ENCODE measurements at places on chromosomes 6 and 20. TPM values are rescaled to one million over a fixed set of nuclear protein-coding genes. Genes with fewer than 3 reads are reported as not detected.

F13A1 gene
- total RNA-seq = 24.5 TPM

SSTR4 gene
- not detected for total RNA-seq

PRPH2 gene
- 0.27 TPM for total RNA-seq

CST2 gene
- not detected for total RNA-seq

CTSA gene
- total RNA-seq = 37.9 TPM

PMEPA1 gene
- 245 TPM for total RNA-seq

EEF1E1 gene
- 23.1 TPM for total RNA-seq

GGTLC1 gene
- not detected for total RNA-seq

RNF39 gene
- total RNA-seq = 9.0 TPM

FABP7 gene
- total RNA-seq = not detected

COL19A1 gene
- total RNA-seq = 0.14 TPM

COL9A3 gene
- 5.8 TPM for total RNA-seq

SLA2 gene
- 0.73 TPM for total RNA-seq

LZTS3 gene
- total RNA-seq = 29.1 TPM

TRERF1 gene
- total RNA-seq = 9.5 TPM

TRIM10 gene
- total RNA-seq = not detected

SLC22A16 gene
- total RNA-seq = not detected

OOEP gene
- 5.8 TPM for total RNA-seq

CYB5R4 gene
- total RNA-seq = 8.6 TPM

NRM gene
- 5.9 TPM for total RNA-seq

RIPOR2 gene
- total RNA-seq = 23.7 TPM

PPIL1 gene
- 35.9 TPM for total RNA-seq

OPRM1 gene
- total RNA-seq = not detected

SLC26A8 gene
- total RNA-seq = 15.2 TPM

DNAH8 gene
- 3.6 TPM for total RNA-seq

CAP2 gene
- total RNA-seq = 8.7 TPM

C6orf141 gene
- total RNA-seq = 37.8 TPM

PPP1R3G gene
- 1.5 TPM for total RNA-seq

MUC22 gene
- total RNA-seq = 0.17 TPM

COL10A1 gene
- total RNA-seq = not detected

STMND1 gene
- total RNA-seq = not detected

ATP6V1G2 gene
- total RNA-seq = 0.36 TPM

SIM1 gene
- not detected for total RNA-seq

TTK gene
- total RNA-seq = 16.4 TPM

AKAP12 gene
- 159 TPM for total RNA-seq

RNF217 gene
- total RNA-seq = 12.1 TPM

SEC63 gene
- 35.2 TPM for total RNA-seq

ALDH5A1 gene
- total RNA-seq = 11.1 TPM

ME1 gene
- total RNA-seq = 20.3 TPM

GPR63 gene
- 0.96 TPM for total RNA-seq

SOX18 gene
- total RNA-seq = 4.7 TPM

CGA gene
- 2.2 TPM for total RNA-seq

SPATS1 gene
- not detected for total RNA-seq

USP49 gene
- total RNA-seq = 1.7 TPM

SERPINB6 gene
- 155 TPM for total RNA-seq

MYLK4 gene
- 0.46 TPM for total RNA-seq

FBXO5 gene
- total RNA-seq = 3.0 TPM

TAPBP gene
- total RNA-seq = 190 TPM

RCAN2 gene
- 14.2 TPM for total RNA-seq

ANGPT4 gene
- 0.27 TPM for total RNA-seq

SLC24A3 gene
- total RNA-seq = 8.0 TPM

GRM1 gene
- total RNA-seq = 0.68 TPM

MRS2 gene
- 27.1 TPM for total RNA-seq

PKIB gene
- total RNA-seq = 12.8 TPM

MUC21 gene
- 0.28 TPM for total RNA-seq

MBOAT1 gene
- total RNA-seq = 8.6 TPM

SAMD10 gene
- total RNA-seq = 6.0 TPM

Measured in prostate gland (tissue), 2 donors.